ENCODE measurements at places on chromosomes 5 and 9. TPM values are rescaled to one million over a fixed set of nuclear protein-coding genes. Genes with fewer than 3 reads are reported as not detected.

DNA sequence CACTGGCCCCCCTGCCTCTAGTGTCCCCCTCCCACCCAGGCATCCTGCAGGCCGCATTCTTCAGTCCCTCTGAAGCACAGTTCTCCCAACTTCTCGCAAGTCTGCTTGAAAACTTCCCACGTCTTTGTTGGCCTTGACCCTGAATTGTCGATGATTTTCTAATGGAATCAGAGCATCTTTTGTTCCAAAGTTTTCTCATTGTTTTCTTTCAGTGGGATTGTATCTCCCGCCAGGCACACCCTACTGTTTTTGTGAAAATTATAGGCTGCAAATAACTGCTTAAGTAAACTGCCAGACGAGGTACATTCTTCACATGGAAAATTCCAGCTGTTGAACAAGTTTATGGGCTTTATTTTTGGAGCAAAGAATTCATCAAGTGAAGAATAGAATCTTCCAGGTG is 122.6 kb upstream of the SLC25A48 start:
- H3K27ac ChIP-seq: no peak overlapping the region
- DNase-seq: no peak
- no peak overlapping the region for H3K4me3 ChIP-seq

GRCh38 chr5:93569300-93570160 is 11.5 kb downstream of the NR2F1-AS1 start:
- no peaks in the 10 kb centered on the region for H3K36me3 ChIP-seq
- H3K27me3 ChIP-seq: peaks cover 82% of the 10 kb centered on the region

GRCh38 chr9:12413986-12414385 is 279.2 kb upstream of the TYRP1 start:
- no peak overlapping the region for H3K27ac ChIP-seq
- H3K36me3 ChIP-seq: no peaks in the 10 kb centered on the region
- H3K4me1 ChIP-seq: no peaks in the 10 kb centered on the region
- no peaks in the 10 kb centered on the region for H3K27me3 ChIP-seq

DNA sequence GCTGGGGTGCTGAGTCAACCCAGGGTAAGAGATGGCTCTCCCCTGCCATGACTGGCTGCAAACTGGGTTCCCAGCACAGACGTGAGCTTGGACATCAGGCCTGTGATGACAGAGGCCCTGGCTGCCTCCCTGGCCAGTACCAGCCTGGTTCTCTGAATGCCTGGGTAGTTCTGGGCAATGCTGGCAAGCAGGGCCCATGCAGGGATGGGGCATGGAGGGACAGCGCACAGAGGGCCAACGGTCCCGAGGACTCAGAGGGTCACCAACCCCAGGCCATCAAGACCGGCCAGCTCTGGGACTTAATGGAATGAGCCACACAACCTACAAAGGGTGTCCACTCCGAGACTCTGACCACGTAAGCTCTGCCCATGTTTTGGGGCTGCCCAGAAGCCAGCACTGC is 241.4 kb downstream of the FSTL4 start:
- H3K27me3 ChIP-seq: no peaks in the 10 kb centered on the region
- DNase-seq: no peak
- H3K4me1 ChIP-seq: no peaks in the 10 kb centered on the region
- H3K4me3 ChIP-seq: no peak overlapping the region

- H3K27me3 ChIP-seq: no peaks in the 10 kb centered on the region
- no peaks in the 10 kb centered on the region for H3K36me3 ChIP-seq
- H3K4me1 ChIP-seq: no peaks in the 10 kb centered on the region
- H3K4me3 ChIP-seq: no peak overlapping the region
Observed at GRCh38 chr5:72265032-72265877, 54.8 kb downstream of the MRPS27 start.

GRCh38 chr9:24545285-24545684 is 412 bp downstream of the IZUMO3 start:
- H3K27me3 ChIP-seq: no peaks in the 10 kb centered on the region
- DNase-seq: no peak
- H3K4me3 ChIP-seq: no peak overlapping the region
- H3K27ac ChIP-seq: no peak overlapping the region

The NOP16 gene
- total RNA-seq: 12.4 TPM

The NPR3 gene
- not detected for total RNA-seq

The CER1 gene
- not detected for total RNA-seq

Data from natural killer cell (primary cell).